ENCODE measurements at places on chromosomes 12 and 14.

DNA sequence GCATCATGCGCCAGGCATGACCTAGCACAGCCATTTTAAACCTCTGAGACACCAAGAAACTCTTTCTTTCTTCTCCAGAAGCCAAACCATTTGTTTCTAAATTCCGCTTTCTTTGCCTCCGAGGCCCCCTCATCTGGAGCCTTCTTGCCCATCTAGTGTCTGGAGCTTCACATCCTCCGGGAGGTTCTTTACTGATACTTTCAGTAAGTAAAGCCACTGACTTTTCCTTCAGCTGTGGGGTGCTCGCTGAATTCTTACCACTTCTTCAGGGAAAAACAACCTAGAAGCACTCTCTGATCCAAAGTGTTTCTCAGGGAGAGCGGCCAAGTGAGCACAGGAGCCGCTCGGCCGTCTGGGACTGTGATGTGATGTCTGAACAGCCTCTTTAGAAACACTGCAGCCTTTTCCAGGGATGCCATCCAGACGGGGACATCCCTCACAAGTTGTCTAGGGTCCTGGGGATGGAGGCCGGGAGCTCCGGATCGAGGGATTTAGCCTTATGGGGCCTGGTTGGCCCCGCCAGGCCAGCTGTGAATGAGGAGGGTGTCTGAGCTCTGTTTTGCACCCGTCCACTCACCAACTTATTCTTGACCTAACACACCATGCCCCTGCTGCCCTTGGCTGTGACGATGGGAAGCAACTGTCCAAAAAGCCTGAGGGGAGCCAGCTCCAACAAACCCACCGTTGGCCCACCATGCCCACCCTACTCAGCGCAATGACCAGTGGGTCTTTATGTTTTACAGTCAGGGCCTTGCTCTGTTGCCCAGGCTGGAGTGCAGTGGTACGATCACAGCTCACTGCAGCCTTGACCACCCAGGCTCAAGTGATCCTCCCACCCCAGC is 160.6 kb downstream of the ZFP36L1 start:
- no peak for DNase-seq

DNA sequence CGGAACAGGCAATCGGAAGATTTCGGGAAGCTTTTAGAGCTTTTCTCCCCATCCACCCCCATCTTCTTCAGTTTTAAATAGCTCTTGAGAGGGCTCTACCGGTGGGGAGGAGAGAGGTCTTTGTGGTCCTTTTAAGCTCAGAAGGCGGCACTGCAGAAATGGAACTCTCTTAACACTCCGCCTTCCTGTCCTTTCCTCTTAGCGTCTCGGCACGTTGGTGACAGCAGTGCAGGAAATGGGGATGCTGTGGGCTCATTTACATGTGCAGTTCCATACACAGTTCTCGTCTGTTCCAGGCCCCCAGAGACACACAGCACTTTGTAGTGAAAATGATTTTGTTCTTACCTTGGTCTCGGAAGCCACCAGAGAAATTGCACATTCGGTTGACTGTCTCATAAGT is 50.4 kb upstream of the RIN3 start:
- no peak for DNase-seq

DNA sequence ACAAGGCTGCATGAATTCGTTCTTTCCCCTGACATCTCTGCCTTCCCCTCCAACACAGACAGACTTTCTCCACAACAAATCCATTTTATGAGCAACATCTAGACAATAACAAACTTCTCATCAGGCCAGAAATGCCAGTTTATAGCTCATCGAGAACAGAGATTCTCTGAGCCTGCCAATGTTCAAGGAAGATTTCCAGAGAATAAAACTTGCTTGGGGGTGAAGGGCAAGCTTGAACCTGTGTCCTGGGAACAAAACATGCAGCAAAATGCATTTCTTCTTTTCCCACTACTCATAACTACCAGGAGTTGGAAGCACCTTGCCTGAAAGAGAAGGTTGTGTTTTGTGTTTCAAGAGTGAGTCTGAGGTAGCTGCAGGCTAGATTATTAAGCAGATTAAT is 6.8 kb downstream of the MAP1LC3B2 start:
- no peak for DNase-seq

GRCh38 chr12:8911606-8912268 is 2.6 kb upstream of the PHC1 start:
- no peak for DNase-seq

- no peak for DNase-seq
Observed at GRCh38 chr14:86055512-86056075, 525.6 kb downstream of the FLRT2 start.

DNA sequence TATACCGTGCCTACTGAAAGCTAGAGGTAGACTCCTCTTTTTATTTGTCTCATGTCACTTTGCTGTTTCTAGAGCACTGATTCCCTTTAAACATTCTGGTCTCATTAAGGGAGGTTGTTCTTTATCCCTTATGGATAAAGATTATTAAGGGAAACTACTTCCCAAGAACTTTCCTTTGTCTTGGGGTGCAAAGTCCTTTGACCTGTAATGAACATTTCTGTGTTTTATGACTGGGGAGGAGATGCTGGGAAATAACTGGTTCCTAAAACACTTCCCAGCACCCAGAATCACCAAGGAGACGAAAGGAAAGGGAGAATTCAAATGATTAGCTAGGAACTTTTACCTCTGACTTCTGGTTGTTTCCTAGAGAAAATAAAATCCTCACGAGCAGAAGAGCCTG is 63.2 kb upstream of the ACTN1 start:
- no peak for DNase-seq

- no peak for DNase-seq
Observed at GRCh38 chr12:10301103-10301502, 6.6 kb upstream of the KLRD1 start.

GRCh38 chr14:61593330-61593729 is 102.0 kb upstream of the HIF1A start:
- DNase-seq = no peak

DNA sequence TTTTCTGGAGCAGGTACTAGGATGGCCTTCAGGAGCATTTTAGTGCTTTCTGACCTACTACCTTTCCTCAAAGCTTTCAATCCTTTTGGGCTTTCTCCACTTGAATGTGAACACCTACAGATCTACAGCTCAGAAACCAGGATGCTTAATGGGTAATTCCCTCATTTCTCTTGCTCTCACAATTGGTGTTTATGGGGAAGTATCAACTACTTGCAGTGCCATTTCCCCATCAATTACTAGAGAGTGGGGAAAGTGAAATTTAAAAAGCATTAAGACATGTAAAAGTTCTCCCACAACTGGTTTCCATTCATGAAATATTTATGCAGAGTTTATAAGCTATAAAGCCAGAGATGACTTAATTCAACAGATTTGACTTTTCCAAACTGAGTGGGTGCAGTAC is 2.1 kb upstream of the YY1 start:
- DNase-seq = no peak

DNA sequence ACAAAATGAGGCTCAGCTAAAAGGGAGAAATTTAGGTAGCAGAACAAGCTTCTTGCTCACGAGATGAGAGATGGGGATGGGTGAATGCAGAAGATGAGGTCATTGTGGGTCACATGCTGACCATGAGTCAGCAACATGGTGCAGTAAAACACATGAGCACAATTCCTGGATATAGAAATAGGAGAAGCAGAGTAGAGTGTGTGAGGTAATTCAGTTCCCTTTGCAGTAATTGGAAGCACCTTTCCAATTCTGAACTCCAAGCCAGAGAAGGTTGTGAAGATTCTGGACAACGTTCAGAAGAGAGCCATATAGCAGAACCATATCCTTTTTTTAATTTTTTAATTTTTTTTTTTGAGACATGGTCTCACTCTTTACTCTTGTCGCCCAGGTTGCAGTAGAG is 62.0 kb upstream of the LMNTD1 start:
- DNase-seq = no peak

GRCh38 chr12:124621296-124621660 is 53.9 kb upstream of the NCOR2 start:
- DNase-seq = no peak

GRCh38 chr12:109098651-109099050 is 1.3 kb downstream of the UNG start:
- no peak for DNase-seq

DNA sequence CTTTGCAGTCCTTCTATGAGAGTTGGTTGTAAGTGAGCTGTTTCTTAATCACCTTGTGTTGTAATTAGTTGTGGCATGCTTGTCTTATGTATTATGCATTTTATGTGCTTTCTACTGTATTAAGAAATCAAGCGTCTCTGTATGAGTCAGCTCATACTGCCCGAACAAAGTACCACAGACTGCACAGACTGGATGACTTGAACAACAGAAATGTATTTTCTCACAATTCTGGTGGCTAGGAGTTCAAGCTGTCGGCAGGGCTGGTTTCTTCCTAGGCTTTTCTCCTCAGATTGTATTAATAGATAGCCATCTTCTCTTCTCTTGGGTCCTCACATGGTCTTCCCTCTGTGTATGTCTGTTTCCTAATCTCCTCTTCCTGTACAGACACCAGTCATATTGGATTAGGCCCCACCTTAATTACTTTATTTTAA is 77.7 kb downstream of the FLRT2 start:
- DNase-seq = no peak

GRCh38 chr12:2265461-2266167 is 212.8 kb downstream of the CACNA1C start:
- no peak for DNase-seq

GRCh38 chr14:70018230-70018629 is 139.0 kb downstream of the SMOC1 start:
- DNase-seq = no peak

DNA sequence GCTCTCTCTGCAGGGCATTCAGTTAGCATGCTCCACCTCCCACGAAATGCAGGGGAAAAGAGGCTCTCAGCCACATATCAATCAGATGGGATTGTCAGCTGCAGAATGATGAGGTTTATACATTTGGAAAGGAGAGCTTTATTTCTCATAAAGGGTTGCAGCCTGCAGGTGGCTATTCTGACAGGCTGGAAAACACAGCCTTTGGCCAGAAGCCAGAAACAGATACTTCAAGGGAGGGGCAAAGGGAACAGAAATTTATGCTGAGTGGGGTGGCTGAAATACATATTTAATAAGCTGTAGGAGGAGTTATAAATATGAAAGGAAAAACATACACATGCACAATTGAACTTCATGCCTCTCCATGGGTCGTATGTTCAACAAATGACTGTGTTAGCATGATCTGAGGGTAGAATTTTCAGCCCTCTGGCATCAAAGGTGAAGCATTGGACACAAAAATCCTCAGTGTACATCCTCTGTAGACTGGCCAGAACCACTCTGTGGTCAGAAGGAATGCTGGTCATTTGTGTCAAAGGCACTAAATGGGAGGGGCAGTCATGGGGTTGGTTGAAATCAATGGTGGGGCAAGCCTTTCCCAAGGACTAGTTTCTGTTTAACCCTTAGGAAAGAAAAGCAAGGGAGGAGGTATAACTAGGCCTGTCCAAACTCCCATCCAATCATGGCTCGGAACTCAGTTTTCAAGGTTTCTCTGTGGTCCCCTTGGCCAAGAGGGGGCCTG is 62.4 kb downstream of the TMX1 start:
- peak; percentile 31 for DNase-seq

DNA sequence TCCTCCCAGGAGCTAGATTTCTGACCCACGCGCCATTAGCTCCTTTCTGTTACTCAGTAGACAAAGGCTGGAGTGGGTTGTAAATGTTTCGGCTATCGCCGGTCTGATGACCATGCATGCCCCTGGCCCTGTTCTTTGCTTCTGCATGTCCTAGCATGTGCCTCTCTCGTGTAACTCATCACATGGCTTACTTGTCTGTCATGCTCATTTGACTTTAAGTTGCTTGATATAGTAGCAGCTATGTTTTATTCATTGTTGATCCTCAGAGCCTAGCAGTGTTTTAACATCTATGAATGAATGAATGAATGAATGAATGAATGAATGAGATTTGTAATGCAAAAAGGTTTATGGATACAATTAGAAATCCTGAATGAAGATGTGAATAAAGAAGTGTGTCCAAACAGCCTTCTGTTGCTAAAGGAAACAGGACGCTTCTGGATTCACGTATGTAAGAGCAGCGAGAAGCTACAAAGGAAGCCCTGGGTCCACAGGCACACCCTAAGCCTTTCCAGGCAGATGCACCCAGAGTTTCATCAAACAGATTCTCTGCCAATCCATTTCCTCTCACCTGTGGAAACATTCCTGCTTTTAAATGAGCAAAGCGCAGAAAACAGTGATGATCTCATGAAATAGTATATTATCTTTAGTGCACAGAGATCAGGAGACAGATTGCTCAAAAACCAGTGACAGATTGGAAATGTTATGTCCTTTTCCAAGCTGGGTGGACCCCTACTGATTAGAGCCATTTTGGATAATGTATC is 3.4 kb downstream of the GSG1 start:
- DNase-seq = no peak

DNA sequence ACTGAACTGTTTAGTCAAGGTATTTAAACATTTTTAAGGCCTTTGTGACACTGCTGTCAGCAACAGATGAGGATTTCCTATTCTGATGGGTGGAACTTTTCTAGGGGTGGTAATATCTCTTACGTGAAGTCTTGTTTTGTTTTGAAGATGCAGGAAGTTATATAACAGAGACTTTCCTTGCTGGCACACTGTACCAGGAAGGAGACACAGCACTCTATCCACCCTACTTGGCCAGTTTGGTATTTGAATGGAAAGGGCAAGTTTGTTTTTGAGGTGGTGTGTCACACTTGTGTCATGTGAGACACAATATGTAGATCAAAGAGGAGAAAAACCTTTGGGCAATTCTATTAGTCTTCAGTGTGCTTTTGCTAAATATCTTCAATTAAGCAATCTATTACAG is 51.6 kb upstream of the SRP54 start:
- no peak for DNase-seq

- no peak for DNase-seq
Observed at GRCh38 chr12:129163461-129163860, 310.2 kb downstream of the GLT1D1 start.
